ENCODE measurements at places on chromosomes 5 and 9.

DNA sequence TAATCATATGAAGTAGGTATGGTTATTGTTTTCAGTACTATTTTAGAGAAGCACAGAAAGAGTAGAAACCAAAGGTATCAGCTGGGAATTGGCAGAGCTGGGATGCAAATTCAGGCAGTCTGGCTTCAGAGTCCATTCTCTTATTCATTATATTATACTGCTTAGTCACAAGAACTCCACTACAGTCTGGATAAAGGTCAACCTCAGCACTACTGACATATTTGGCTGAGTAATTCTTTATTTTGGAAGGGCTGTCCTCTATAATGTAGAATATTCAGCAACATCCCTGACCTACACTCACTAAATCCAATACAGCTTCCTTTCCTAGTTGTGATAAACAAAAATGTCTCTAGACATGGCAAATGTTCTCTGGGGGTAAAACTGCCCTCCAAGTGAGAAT lies 37.6 kb downstream of the PTGER4 start:
- no peak for DNase-seq

DNA sequence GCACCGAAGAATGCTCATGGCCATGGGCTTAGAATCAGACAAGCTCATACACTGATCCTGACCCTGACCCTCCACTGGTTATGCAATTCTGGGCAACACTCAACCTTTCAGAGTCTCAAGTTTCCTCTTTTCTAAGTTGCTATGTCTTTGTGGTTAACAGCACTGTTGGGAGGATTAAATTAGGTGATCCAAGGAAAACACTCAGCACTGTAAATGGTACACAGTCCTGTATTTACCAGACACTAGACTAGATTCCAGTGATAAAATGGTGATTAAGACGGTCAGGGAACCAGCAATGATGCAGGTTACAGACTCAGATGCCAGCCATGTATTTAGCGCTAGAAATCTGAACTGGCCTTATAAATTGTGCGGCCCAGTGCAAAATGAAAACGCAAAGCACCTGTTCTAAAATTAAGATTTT lies 8.1 kb downstream of the ARL15 start:
- no peak for DNase-seq

- no peak for DNase-seq
Observed at GRCh38 chr5:77644371-77645157, 6.1 kb upstream of the OTP start.

GRCh38 chr9:32403567-32404260 lies 19.3 kb downstream of the ACO1 start:
- DNase-seq = no peak
